ENCODE measurements at places on chromosomes 3 and 15.
A peak's percentile ranks its signal among the peaks of the same experiment; 100 is the strongest.

- DNase-seq: peak; percentile 37
Measured at GRCh38 chr3:4506559-4507023, 13.4 kb downstream of the ITPR1 start.

DNA sequence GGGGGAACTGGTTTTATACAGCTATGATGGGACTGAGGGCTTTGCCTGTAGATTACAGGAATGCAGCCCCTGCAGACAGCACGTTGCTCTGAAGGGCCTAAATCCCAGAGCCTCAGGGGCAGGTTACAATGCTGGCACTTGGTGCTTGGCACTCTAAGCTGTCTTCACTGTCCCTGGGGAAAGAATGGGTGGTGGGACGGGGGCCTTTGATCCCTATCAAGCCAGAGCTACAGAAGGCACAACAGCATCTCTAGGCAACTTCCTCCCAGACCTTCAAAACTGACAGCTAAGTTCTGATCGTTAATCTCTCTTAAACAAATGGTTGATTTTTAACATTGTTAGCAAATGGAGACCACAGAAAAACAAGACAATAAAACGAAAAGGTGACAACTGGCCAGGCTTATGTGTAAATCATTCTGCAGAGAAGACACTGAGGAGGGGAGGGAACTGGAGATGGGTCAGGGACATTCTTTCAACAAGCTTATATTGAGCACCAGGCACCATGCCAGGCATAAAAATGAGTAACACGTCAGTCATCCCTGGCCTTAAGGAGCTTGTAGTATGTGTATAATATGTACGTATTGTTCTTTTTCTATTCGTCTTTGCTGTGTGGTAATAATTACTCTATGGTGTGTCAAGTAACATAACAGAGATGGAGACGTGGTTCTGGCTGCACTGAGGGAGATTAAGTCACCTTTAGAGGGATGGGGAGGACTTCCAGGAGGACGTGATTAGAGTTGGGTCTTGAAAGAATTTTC lies 49.1 kb downstream of the CA12 start:
- no peak for DNase-seq

DNA sequence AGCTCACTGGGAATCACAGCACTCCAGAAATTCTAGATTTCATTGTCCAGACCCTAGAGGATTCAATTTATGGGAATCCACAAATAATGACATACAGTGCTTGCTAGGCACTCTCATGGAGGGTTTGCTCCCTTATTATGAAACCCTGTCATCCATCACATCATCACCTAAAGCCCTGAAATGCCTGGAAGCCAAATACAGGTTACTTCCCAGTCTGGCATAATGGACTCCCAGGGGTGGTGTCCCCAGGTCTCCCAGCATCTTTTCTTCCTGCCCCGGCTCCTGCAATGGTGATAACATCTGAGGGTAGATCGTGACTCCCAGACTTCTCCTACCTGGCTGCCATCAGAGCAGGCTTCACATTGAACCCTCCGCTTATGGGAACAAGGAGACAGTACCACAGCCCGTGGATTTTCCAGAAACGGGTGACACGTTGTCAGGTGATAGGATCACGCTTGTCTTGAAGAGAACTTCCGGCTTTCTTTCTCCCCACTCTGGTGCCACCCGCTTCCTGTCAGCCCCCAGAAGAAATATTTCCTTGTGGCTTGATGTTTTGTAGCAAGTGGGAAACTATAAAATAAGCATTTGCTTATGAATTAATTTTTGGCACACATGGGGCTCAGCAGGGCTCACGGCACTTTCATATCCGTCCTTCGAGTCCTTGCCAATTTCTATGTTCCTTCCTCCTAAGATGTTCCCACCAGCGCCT lies 238.7 kb upstream of the BHLHE40 start:
- no peak for DNase-seq

GRCh38 chr3:129616291-129616690 lies 9.8 kb upstream of the PLXND1 start:
- no peak for DNase-seq

GRCh38 chr15:55998478-55998877 lies 5.1 kb upstream of the NEDD4 start:
- DNase-seq: no peak

- DNase-seq: no peak
Measured at GRCh38 chr3:112539825-112540650, 21.7 kb downstream of the ATG3 start.

- DNase-seq: no peak
Measured at GRCh38 chr3:170323331-170323730, 34.2 kb upstream of the SKIL start.

DNA sequence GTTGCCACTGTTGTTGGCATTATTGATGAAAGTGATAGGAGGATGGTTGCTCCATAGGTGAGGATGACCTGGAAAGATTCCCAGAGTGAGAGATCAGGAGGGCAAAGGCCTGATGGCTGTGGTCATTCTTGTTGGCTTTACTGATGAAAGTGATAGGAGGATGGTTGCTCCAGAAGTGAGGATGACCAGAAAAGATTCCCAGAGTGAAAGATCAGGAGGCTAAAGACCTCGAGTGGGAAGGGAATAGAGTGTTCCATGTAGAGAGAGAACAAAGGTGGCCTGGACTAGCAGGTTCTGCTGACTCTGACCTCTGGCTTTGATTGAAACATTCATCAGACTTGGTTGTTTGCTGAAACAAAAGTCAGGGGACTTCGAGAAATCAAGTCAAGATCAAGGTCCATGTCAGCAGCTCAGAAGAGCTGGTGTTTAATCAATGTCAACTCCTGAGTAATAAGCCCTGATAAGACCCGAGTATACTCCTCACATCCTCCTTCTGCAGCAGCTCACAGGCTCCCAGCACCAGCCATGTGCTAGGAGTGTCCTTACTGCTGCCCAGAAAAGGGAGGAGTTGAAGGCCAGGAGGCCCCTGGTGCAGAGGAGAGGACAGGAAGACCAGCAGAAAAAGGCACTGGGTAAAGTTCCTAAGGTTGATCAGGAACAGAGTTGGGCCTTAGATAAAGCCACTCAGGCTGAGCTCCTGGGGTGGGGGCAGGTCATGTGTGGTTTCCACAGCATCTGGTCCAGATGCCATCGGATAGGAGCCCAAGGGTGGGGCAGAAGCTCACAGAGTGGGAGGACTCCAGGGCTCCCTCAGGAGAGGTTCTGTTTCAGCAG lies 19.9 kb downstream of the CYP8B1 start:
- DNase-seq: peak; percentile 85

GRCh38 chr3:12994357-12994606 lies 78.9 kb downstream of the IQSEC1 start:
- DNase-seq: peak; percentile 54

DNA sequence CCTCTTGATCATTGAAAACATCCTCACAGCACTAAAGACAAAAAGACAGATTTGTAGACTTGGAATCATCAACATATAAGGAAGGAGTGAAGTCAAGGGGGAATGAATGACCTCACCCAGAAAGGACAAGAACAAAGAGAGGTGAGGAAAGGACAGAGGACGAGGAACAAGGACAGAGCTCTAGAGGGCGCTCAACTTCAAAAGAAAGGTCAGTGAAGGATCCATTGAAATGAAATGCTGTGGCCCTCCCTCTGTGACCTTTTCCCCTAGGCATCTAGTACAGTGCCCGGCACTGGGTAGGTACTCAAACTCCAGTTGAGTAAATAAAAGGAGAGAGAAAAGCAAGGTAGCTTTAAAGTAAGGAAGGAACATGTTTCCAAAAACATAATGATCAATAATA lies 2.6 kb downstream of the ATP8B4 start:
- DNase-seq: peak; percentile 65

GRCh38 chr3:121942116-121942786 lies 48.0 kb downstream of the SLC15A2 start:
- no peak for DNase-seq

- no peak for DNase-seq
Measured at GRCh38 chr3:44264146-44264545, 22.5 kb downstream of the TOPAZ1 start.

- no peak for DNase-seq
Measured at GRCh38 chr15:49877117-49877872, 241.7 kb downstream of the ATP8B4 start.

GRCh38 chr3:146425341-146425740 lies 44.0 kb downstream of the PLSCR2 start:
- DNase-seq: no peak

- no peak for DNase-seq
Measured at GRCh38 chr15:29554531-29554930, 267.7 kb downstream of the TJP1 start.

GRCh38 chr15:68307131-68307928 lies 29.8 kb downstream of the FEM1B start:
- no peak for DNase-seq

DNA sequence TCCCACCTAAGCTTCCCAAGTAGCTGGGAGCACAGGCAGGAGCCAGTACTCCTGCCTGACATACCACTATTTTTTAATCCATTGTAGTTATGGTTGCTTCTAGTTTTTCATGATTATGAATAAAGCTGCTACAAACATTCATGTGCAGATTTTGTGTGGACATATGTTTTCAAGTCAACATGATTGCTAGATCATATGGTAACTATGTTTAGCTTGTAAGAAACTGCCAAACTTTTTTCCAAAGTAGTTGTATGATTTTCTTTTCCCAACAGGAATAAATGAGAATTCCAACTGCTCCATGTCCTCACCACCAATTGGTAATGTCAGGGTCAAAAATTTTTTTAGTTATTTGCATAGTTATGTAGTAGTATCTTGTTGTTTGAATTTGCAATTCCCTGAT lies 136.8 kb upstream of the THRB start:
- no peak for DNase-seq

GRCh38 chr15:40097968-40098476 lies 10.7 kb downstream of the BMF start:
- peak; percentile 33 for DNase-seq

DNA sequence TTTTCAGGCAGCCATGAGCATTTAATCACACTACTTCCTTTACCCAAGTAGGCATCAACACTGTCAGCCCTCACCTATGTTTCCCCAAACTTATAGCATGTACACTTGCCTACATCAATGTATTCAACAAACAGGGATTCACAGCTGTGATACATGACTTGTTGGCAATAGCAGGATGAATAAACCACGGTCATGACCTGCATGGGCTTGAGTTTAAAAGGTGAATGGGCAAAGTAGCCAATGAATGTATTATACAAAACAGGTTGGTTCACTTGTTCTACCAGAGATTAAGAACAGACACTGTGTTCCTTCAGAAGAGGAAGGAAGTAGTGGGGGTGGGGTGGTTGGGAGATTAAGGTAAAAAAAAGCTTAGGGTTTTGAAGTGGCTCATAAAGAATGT lies 861.9 kb upstream of the SEMA6D start:
- DNase-seq: no peak

DNA sequence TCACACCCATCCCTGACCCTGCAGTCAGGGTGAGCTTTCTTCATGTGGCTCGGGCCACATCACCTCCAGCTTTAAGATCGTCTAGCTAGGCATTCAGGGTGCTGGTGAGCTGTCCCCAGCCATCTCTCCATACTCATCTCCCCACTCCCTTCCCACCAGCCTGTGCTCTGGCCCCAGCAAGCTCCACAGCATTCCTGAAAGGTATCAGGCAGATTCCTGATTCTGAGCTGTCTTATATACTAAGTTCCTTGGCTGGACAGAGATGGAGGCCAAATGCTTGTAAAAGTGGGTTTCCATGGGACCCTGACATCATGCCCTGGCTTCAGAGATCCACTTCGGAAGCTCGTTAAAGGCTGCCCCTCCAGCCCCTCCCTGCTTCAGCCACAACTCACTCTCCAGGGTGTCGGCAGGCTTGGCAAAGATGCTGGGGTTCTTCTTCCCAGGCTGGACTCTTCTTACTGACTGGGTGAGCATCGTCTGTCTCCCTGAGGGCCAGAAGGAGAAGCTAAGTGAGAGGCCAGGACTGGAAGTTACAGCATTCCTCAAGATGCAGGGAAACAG lies 3.9 kb downstream of the CILP start:
- DNase-seq: no peak

DNA sequence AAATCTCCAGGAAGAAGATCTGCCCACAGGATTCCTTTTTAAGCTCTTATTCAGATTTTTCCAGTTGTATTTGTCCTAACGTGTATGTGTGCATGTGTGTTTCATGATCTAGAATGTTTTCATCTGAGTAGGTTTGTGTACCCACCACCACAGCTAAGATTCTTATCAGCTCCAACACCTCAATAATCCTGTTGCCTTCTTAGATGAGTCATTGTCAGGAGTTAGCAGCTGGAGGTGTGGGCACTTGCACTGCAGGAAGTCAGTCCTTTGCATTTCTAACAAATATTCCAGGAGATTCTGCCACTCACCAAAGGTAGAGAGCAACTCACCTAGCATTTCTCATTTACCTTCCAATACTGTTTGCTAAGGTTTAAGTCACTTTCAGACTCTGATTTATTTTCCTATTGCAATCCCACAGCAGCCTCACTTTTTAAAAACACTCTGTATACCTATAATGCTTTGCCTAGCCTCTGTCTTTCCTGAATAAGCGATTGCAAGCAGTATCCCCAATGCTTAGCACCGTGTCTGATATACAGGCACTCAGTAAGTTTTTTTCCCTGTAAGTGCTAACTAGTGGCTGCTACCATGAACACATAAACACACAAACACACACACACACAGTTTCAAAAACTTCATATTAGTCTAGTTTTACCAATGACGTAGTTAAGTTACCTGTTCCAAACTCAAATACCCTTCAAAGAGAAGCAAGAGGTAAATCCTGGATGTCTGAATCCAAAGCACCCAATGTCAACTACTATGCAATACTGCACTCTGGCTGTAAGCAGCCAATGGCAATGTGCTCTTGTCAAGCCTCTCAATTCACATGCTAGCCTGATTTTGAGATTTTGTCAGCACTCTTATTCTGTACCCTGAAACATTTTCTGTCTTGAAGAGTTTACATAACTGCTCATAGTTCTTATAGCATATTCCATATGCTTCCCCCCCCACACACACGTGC lies 713.5 kb upstream of the LMCD1 start:
- no peak for DNase-seq

GRCh38 chr15:58474741-58475323 lies 43.0 kb downstream of the LIPC start:
- no peak for DNase-seq

GRCh38 chr3:108823227-108823626 lies 641 bp downstream of the TRAT1 start:
- no peak for DNase-seq

DNA sequence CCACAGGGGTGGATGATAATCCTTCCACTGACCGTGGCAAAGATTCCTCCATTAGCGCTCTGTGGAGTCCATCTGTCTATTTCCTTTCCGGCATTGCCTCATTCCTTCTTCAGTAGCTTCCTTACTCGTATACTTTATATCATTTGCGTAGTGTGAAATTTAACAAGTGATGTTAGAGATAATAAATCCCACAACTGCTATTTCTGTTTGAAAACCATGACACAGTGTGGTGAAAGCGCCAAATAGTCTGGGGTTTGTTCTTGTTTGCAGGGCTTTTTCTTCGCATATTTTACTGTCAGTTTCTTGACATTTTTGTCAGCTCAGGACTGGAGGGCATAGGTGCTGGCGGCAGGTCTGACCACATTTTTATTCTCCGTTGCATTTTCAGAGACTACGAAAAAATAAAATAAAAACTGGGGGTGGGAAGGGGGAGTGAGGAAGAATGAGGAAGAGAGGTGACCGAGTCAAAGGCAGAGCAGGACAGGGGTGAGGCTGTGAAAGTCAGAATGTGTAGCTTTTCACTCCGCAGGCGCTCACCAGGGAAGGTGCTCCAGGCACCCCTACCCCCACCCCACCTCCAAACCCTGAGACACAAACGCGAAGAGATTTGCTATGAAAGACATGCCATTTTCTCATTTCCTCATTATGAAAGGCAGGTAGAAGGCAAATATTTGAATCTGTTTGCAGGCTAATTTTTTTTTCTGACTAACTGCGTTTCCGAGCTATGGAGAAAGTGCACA lies 965.0 kb downstream of the MCTP2 start:
- DNase-seq: no peak

GRCh38 chr15:64583983-64584382 lies 123.6 kb downstream of the ZNF609 start:
- peak; percentile 45 for DNase-seq

GRCh38 chr3:12479919-12480427 lies 4.3 kb upstream of the TSEN2 start:
- DNase-seq: peak; percentile 43

Measured in erythroblast (primary cell).